ENCODE measurements at places on chromosomes 12 and 14.

DNA sequence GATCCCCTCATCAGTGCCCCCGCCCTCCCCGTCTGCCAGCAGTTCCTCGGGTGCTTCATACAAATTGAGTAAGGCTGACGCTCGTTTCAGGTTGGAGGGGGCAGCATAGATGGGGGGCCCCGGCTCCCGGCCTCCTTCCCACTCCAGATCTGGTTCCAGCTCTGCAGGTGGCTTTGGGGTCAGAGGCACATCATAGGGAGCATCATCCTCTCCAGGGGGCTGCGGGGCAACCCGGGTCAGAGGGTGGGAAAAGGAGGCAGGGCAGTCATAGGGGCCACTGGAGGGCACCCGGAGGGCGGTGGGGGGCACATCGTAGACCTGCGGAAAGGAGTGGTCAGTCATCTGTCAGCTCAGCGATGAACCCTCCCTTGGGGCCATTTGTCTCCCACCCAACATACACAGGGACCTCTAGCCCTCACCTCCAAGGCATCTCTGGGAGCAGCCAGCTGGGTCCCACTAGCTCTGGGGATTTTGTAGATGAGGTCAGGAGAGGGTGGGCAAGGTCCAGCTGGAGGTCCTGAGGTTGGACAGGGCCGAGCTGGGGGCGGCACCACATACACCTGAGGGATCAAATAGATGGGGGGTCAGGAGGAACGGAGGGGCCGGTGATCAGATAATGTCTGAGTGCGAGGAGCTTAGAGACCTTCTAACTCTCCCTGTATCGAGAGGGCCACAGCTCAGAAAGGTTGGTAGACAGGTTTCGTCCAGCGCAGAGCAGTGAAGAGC lies 5.1 kb downstream of the EFS start:
- no peak for DNase-seq

DNA sequence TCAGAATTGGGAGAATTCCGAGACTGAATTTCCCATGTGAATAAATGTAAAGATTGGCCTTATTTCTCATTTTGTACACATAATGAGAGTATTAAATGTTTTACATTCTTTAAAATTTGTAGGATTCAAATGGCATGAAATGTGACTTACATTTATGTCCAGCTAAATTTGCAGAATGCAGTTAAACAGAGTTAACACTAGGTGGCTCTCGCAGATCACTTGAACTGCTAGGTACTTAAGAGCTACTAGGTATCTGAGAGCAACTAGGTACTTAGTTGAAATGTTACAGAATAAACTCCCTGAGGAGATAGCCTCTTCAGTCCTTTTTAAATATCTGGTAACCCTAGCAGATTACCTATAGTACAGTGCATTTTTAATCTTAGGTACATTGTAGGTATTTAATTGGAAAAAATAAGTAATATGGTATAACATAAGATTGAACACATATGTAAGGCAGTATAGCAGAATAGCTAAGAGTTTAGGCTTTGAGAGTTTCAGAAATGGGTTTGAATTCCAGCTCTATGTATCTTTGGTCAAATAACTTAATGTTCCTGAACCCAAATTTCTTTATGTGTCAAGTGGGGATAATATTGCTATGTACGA lies 73.8 kb downstream of the KIAA0586 start:
- DNase-seq, result peak; percentile 79

DNA sequence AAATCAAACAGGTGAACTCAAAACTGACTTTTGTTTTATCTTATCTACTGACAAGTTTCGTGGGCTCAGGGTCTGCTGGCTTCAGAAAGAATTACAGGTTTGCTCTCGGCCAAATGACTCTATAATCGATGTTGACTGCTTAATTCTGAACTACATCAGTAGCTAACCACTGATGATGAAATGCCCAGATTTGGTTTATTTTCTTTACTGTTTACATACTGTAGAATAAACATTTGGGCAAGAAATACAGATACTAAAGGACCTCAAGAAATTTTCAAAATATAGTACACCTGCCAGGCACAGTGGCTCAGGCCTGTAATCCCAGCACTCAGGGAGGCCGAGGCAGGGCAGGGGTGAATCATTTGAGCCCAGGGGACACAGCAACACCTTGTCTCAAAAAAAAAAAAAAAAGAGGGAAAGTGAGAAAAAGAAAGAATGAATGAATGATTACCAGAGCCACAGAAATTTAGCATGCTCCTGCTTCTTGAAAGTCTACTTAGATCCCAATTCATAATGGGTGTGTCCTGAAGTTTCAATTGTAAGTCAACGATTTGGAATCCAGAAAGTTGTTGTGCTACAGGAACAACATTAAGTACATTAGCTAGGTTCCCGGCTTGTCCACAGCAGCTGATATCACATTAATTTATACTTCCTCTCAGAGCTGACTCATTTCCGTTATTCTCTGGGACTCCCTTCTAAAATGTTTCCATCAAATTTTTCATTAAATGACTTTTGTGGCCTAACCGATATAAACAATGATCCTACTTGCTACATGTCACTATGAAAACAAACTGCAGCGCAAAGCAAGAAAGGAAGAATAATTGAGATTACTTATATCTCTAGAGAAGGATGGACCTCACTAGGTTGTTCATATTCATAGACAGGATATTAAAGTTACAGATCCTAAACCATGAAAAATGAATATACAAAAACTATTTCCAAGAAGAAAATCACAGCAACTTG lies 134.3 kb downstream of the MED13L start:
- DNase-seq, result peak; percentile 63

GRCh38 chr14:21087294-21088091 lies 11.0 kb downstream of the ZNF219 start:
- peak; percentile 93 for DNase-seq

GRCh38 chr12:115828168-115828567 lies 449.3 kb downstream of the MED13L start:
- no peak for DNase-seq

DNA sequence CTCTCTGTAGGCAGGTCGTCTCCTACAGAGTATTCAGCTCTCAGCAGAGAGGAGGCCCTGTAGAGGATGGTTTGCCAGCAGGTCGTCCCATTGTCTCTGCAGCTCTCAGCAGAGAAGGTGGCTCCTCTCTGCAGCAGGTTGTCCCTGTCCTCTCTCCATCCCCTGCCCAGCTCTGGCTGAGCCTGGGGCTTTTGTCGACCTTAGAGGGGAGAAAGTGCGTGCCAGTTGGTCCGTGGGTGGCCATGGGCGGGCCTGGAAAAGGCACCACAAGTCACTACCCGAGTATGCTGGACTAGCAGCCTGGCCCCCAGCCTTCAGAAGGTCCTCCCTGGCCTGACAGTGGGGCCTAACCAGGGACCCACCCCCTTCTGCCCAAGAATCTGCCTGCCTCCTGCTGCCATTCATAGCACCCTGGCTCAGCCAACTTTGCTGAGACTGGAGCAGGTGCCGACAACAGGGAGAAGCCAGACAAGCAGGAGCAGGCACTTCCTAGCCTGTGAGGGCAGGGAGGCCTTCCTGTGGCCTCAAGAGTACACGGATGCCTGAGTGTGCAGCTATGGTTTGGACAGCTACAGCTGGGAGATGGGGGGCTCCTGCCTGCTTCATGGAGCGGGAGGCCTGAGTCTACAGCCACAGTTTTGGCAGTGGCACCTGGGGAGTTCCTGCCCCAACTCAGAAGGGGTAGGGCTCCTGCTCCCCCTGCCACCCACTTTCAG lies 59.7 kb upstream of the KCNH3 start:
- no peak for DNase-seq

DNA sequence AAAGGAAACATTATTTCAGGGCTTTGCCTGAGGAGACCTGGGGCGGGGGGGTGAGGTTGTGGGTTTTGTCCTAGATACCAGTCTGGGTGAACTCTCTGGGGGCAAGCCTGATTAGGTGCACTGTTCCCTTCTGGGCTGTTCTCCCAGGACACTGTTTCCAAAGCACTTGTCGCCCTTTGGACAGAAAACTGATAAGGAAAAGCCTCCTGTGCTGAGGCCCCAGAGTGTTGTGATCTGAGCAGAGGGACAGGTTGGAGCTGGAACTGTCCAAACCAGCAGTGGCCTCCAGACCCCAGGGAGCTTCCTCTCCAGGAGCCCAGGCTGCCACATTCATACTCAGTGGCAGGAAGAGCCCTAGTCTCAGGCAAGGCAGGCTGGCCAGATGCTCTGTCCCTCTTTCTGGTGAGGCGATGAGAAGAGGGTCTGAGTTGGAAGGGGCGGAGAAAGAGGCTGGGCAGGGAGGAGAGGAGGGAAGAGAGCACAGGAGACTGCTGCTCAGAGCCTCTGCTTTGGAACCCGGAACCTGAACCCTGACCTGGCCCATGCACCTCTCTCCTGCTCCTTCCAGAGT lies 1.9 kb downstream of the GALNT16 start:
- no peak for DNase-seq

Data from astrocyte of the hippocampus (primary cell).